ENCODE measurements at places on chromosomes 12 and 14.

DNA sequence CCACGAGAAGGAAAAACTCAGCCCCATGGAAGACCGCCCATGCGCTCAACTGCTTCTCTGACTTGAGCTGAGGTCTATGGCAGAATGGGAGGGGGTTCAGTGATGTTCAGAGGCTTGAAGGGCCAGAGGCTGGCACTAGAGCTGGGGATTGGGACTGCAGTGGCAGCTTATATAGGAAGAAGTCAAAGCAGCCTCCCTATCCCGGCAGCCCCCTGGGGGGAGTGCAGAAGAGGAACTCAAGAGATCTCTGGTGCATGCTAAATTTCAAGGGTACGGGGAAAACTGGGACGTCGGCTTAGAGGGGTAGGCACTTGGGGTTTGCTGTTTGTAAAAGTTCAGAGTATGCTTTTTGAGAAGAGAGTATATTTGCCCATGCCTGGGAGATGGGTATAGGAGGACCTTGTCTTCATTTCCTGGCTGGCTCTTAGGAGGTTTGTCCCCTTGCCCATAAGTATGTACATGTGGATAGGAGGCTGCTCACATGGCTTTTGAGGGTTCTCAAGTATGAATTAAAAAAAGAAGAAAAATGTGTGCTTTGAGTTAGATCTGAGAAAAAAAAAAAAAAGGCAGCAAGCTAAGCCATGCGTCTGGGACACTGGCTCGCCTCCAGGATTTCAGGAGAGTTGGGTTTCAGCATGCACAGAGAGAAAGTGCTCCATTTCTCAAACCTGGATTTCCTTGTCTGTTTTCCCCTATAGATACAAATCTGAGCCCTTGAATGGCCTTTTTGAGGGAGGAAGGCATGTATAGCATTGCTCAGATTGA is 3.2 kb upstream of the MEG3 start:
- DNase-seq, result no peak

DNA sequence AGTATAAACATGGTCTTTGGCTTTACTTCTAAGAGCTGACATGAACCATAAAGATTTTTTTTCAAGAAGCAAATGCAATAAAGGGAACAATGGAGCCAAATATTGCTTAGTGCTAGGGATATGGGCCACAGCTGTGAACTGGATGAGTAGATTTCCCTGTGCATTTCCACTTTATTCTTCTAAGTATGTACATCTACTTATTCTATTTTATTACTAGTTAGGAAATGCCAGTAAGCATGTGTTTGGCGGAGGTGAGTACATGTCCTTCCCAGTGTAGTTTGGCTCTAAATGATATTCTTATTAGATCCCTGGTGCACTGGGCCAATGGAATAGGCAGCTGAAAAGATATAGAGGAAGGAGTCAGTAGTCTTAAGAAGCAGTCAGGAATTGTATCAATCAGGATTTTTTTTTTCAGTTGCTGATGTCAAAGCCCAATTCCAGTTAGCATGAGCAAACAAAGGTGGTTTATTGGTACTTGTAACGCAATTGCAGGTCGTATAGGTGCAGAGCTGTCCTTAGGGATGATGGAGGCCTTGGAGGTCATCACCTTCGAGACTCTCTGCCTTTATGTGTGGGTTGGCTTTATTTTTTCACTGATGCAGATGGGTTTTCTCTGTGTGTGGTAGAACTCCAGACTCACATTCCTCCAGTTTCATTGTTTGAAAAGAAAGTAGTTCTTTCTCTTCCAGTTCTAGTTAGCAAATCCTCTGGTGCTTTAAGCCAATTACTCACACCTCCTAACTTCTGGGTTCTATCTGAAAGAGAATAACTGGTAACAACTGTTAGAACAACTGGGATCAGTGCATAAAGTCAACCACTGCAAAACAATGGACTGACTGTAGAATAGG is 139.0 kb upstream of the LRIG3 start:
- DNase-seq, result no peak

GRCh38 chr12:99824900-99825542 is 159.7 kb downstream of the ANKS1B start:
- no peak for DNase-seq

GRCh38 chr12:130711756-130712155 is 4.3 kb downstream of the RIMBP2 start:
- DNase-seq, result no peak

DNA sequence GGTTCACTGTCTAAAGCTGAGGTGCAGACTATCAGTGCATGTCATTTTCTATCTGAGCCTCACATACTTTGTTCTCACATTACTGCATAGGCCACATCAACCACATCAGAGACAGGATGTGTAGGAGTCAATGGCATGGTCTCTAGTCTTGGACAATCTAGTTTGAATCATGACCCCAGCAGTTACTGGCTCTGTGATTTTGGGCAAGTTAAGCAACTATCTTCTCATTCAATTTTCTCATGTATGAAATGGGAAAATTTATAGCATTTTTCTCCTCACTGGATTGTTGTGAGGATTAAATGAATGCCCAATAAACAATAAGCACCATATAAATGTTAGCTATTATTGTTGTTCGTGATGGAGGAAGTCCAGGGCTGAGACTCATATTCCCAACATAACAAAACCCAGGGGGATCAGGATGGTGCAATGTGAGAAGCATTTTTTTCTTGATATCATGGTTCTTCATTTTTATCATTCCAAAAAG is 432.6 kb downstream of the LRIG3 start:
- no peak for DNase-seq

DNA sequence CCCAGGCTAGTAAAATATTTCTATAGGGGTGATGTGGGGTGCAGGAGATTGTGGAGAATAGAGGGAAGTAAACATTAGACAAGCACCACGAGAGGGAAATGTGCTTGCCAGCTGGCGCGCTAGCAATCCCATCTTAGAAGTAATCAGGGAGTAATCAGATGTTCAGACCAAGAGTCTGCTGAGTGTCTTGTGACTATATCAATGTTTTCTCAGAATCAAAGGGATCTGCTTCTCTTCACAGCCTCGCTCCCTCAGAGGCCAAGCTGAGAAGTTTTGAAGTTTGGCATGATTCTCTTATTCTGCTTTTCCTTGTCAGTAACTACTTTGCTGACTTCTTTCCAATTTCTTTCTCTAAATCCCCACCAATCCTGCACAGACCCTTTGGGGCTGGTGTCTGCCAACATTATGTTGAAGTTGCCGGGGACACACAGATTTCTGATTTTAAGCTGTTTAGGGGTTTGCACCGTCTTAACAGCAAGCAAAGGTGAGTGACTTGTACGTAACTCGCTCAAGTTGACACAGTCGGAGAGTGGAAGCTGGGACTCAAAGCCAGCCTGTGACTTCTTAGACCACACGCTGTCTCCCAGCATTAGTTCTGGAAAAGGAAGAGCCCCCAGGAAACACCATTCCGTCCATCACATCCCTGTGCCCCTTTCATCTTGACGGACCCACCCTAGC is 22.0 kb upstream of the TSPAN9 start:
- DNase-seq, result no peak

DNA sequence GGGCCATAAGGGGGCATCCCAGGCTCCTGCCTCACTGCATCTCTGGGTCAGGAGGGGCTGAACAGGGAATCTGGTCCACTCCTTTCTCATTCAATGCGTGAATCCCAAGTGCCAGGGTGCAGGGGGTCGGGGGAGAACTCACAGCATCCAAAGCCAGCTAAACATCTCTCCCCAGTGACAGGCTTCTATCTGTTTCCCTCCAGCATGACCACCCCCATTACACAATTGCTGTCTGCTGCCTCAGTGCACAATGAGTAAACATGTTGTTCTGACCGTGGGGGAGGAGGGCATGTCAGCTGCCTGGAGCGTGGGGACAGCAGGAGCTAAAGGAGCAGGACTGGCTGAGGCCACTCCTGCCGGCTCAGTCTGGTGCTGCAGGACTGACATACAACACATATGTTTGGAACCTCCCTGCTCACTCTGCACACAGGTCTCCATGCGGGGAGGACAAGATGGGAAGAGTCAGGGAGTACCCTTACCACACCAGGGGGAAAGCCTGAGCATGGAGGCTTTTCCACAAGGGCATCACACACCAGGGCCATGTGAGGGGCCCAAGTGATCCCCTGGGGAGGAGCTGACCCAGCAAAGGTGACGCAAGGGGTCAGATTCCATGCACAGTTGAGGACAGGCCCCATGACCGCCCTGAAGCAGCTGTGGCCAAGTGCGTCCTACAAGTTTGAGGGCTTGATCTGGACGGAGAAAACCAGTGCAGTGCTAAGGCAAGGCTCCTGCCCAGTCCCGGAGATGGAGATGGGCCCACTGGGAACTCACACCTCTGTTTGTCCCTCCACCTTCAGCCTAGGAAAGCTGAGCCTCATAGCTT is 1.4 kb downstream of the TNS2 start:
- DNase-seq, result no peak

DNA sequence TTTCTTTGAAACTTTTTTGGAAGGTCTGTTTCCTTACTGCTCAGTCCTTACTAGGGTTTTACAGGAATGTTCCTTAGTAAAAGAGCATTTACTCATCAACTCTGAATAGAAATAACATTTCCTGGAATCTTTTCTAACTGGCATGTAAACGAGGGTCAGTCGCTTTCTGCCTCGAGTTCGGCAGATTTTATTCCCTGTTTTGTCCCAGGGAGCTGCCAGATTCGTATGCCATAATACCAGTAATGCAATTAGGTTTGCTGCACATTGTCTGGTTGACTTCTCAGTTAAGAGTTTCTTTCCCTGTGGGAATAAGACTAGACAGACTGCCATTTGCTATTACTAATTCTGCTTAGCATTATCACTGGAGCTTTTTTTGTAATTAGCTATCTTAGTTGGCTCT is 91.9 kb downstream of the VRK1 start:
- no peak for DNase-seq

GRCh38 chr14:98189062-98189461 is 1082.9 kb downstream of the BCL11B start:
- no peak for DNase-seq

- no peak for DNase-seq
Observed at GRCh38 chr12:108418164-108418890, 79.2 kb upstream of the CMKLR1 start.

GRCh38 chr12:132881818-132882217 is 5.6 kb downstream of the CHFR start:
- no peak for DNase-seq

DNA sequence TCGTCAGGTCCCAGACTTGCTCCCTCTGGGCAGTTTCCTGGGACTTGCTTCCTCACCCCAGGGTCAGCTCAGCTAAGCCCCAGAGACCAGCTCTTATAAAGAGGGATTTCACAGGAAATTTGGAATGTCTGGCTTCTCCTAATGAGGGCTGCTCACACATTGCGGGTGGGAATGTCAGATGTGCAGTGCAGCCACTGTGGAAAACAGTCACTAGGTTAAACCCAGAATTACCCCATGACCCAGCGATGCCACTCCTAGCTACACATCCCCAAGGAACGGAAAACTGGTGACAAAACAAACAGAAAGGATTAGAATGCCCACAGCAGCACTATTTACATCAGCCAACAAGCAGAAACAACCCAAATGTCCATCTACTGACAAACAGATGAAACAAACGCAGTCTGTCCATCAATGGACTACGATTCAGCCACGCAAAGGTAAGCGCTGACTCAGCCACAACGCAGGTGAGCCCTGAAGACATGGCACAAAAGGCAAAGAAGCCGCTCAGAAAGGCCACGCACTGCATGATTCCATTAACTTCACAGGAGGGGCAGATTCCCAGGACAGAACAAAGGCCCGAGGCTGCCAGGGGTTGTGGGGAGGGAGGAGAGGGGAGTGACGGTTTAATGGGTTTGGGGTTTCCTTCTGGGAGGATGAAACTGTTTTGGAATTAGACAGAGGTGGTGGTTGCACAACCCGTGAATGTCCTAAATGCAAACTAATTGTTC is 63.0 kb downstream of the NCOR2 start:
- no peak for DNase-seq

- no peak for DNase-seq
Observed at GRCh38 chr12:52792185-52793029, 3.5 kb downstream of the KRT3 start.

DNA sequence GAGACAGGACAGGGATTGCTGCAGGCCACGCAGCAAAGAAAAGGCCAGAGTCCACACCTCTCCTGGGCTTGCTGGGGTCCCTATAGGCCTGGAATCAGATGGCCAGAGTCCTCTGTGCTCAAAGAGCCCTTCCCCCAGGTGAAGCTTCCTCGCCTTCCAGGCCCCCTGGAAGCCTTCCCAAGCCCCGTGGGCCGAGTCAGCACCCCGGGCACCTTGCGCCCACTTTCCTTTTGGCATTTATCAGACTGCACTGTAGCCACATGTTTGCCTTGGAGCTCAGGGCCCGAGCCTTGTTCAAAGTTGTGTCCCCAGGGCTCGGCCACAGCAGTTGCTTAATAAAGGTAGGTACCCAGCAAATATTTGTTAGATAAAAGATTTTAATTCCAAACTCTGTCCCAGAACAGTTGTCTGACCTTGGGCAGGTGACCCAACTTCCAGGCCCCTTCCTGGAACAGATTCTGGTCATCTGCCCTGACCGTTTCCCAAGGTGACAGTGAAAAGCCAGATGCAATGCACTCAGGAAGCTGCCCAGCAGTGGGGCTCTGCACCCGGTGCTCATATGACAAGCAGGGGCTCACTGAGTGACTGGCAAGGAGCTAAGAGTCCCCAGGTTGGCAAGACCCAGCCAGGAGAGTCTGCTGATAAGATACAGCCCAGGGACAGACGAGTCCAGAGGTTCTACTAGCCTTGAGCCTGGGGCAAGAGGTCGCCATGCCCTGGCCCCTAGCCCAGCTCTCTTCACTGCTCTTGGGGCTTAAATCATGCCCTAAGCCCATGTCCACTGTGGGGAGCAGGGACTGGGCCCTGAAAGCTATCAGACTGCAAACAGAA is 81.2 kb downstream of the PITPNM2 start:
- no peak for DNase-seq
